Fibroblast of skin of scalp (primary cell): ENCODE measurements at places on chromosomes 12 and 14.

DNA sequence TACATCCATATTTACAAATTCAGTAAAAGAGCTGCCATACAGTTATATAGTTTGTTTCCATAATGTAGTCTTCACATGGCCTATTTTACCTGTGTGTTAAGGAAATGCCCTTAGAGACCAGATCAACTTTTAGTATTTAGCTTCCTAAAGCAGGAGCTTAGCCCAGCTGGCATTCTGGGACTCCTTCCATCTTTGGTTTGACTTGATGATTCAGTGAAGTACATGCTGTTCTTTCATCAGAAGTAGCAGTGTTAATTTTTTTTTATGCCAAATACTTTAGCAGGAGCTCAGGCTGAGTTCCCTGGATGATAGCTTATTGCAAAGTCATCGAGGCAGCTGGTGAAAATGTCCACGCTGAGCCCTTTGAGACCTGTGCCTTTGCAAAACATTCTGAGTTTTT, 101.0 kb downstream of the FOXG1 start:
- DNase-seq, result no peak

DNA sequence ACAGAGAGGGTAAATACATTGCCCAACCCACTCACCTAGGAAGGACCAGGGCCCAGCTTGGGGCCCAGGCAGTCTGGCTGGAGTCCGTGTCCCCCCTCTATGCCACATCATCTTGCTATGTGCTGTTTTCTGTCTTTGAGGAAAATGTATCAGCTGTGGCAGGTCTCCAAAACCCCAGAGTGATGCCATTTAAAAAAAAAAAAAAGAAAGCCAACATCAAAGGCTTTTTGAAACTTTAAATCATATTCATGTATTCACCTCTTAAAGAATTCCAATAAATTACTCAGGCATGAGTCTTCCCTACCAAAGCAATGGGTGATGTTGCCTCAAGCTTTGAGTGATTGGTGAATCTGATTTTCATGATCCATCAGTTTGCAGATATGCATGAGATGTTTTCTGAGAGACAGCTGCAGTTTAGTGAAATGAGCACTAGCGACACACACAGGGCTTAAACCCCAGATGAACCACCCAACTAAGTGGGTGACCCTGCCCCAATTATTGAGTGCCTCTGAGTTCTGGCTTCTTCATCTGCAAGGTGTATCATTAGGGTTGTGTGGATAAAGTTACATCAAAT, 6.1 kb downstream of the KRT81 start:
- DNase-seq, result peak; percentile 74

DNA sequence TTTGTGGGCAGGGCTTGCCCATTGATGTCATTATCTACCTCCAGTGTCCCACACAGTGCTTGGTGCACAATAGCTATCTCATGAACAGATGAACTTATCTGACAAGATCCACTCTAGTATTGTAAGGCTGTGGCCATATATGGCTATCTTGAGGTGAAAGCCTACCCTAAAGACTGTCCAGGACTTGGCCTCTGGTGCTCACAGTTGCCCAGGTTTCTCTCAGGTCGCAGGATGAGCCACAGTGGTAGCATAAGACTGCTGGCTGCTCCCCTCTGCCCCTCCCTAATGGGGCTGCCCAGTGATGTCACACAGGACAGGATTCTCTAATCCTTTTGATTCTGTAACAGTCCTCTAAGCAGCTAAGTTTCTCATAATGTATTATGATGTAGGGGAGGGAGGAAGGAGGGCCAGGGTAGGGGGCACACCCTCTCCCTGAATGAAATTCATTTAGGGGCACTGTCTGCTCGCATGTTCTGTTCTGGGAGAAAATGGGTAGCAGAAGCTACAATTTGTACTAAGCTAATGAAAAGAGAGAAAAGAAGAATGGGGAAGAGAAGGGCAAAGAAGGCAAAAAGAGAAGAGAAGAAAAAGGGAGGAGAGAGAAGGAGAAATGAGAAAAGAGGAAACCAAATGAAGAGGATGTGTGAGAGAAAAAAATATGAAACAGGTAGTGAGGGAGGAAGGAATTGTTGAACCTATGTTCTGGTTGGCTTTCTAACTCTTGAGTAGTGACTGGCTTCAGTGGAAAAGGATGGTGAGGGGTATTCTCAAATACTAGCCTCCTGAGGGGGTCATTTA, 3.4 kb upstream of the PPM1A start:
- no peak for DNase-seq

DNA sequence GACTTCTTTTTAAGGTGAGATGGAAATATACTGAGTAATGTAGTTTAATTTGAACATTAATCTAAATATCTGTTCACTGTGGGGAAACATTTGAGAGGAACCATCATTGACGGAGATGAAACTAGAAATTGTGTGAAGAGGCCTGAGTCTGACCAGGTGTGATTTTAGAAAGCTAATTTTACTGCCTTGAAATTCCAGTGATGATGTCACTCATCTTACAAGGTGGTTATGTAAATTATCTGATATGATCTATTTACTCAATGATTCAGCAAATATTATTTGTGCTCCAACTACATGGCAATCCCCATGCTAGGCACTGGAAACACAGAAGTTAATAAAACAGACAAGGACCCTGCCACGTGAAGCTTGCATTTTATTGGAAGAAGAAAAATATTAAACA, 435.7 kb upstream of the DCN start:
- no peak for DNase-seq

GRCh38 chr12:126144603-126145002, 1079.4 kb downstream of the AACS start:
- no peak for DNase-seq

DNA sequence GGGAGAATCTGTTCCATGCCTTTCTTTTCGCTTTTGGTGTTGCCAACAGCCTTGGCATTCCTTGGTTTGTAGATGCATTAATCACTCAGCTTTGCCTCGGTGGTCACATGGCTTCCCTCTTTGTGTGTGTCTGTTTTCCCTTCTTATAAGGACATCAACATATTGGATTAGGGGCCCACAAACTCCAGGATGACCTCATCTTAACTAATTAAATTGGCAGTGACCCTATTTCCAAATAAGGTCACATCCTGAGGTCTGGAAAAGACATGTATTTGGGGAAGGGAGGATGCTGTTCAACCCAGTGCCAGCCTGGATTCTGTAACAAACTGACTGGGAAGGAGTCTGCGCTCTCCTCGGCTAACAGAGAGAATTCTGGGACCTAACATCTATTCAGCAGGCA, 365.7 kb upstream of the FKBP4 start:
- DNase-seq, result peak; percentile 63
